ENCODE measurements at places on chromosomes 6 and 20.
A peak's percentile ranks its signal among the peaks of the same experiment; 100 is the strongest.

GRCh38 chr20:496126-496696 lies 33.9 kb upstream of the TBC1D20 start:
- DNase-seq = no peak

DNA sequence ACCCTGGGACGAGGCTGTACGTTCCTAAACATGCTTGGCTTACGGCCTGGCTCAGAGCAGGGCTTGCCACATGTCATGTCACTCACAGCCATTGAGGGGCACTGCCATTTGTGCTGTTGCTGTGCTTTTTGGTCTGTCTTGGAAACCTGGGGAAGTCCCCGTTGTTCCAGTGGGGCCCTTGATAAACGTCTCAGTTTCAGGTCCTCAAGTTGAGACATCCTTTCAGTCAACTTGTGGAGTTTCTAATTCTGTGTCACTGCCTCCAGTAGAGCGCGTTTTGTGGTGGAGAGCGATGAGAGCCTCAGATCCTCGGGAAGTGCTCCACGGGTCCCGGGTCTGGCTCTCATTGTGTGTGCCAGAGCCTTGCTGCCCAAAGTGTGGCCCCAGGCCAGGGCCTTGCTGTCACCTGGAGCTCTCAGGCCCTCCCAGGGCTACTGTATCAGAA lies 43.0 kb upstream of the CCR6 start:
- peak; percentile 69 for DNase-seq

DNA sequence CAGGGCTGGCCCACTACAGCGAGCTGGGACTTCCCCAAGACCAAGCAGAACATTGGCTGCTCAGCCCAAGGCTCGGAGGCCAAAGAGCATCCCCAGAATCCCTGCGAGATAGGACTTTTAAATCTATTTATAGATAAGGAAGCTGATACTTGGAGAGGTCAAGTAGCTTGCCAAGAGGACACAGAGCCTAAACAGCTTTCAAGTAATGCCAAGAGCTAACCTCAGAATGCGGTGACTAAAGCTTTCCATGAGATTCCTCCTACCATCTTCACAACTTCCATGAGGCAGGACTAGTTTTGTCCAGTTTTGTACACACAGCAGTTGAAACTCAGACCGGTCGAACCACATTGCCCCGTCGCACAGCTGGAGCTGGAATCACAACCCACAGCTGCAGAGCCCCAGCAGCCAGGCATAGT lies 168.1 kb upstream of the TOP1 start:
- no peak for DNase-seq

DNA sequence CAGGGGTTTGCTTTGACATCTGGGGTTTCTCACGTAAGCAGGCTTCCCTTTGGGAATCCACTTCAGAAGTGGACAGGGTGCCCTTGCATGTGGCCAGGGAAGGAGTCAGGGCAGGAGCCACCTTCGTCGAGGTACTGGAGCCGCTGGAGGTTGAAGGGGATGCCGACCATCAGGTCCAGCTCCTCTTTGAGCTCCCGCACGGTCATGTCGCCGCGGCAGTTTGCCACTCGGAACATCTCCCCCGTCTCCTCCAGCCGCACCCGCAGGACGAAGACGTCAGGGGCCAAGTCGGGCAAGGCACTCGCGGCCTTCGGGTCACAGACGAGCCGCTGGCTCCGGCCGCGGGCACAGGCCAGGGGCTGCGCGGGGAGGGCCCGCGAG lies 360 bp downstream of the ANKRD60 start:
- DNase-seq = no peak

DNA sequence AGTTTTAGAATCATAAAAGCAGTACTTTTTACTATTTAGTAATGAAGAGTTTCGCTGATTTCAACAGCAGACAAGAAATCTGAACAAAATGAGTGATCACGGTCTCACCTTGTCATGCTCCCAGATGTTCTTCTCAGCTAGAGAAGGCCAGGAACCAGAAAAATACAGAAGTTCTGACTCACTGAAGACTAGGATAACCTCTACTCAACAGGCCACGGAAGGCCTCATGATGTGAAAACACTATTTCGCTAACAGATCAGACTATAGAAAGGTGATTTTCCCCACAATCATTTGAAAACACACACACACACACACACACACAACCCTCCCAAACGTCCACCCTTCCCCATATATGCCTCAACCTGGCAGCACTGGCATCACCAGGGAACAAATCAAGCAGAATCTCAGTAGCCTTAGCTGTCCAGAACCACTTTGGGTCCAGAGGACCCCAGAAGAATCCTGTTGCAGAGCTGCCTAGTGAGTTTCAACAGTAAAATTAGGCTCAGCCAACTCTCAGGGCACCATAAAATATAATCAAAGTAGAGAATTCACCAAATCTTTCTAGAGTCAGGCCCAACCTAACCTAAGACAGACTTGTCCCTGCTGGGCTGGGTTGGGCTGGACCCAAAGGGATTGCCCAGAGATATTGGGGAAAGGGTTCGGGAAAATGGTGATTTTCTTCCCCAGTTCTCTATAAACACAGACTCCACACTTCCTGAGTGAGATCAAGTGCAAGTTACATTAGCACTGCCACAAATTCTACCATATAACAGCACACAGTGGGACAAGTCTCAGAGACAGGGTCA lies 7.9 kb downstream of the EXOC2 start:
- no peak for DNase-seq

Data from central memory CD4-positive, alpha-beta T cell (primary cell).